ENCODE measurements at places on chromosomes 4 and X.

- peak; percentile 90 for DNase-seq
These were observed at the start of gene PUDP for GRCh38 chrX:7147978-7148854. Gene PUDP, minus strand, starts transcription at chrX:7148153. Its CDS starts 40 bp downstream, at chrX:7148113.

- peak; percentile 67 for DNase-seq
These were observed 47.8 kb upstream of the HSD17B10 start for GRCh38 chrX:53481816-53482465.

GRCh38 chrX:153873282-153874084 is 12.5 kb downstream of the L1CAM start:
- DNase-seq = peak; percentile 88

DNA sequence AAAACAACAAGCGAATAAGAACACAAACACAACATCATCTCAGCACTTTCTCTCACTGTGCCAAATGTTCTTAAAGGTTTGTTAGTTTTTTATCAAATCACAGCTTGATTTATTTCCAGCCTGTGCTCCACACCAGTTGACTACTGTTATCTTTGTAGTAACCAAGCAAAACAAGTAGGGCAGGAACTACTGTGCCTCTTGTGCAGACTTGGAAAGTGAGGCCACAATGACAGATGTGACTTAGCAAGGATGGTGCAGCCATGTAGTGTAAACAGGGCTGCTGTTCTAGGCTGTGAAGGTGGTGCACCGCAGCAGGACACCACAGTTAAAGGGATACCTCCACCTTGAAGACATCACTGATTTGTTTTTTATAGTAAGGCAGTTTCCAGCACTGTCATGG is 170.0 kb downstream of the IL1RAPL1 start:
- no peak for DNase-seq

GRCh38 chr4:140704964-140705363 is 51.2 kb downstream of the TBC1D9 start:
- no peak for DNase-seq

DNA sequence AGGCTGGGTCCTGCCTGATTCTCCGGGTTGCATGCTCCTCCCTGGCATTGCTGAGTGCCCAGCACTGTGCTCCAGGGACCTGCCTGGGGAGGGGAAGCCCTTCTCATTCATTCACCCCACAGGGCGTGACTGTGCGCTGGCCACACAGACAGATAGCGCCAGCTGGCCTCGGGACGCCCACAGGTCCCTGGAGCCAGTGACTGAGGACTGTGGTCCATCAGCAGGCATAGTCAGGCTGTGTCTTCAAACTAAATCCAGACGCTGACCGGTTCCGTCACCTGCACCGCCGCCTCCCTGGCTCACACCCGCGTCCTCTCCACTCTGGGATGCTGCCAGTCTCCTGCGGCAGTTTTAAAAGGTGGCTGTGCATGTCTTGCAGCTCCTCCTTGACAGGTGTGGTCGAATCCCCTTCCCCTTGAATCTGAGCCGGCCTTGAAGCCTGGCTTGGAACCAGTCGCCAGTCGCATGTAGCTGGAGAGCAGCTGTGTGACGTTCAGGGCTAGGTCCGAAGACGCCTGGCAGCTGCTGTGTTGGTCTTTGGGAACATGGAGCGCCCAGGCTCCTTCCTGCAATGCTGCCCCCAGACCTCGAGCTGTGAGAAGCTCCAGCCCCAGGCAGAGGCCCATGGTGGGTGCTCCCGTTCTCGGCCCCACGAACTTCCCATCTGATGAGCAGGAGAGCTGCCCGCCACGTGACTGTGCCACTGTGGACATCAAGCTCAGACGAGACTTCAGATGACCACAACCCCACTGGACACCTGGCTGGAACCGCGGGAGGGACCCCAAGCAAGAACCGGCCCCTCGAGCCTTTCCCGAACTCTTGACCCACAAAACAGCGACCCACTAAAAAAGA is 94.1 kb downstream of the ADRA2C start:
- DNase-seq = no peak

DNA sequence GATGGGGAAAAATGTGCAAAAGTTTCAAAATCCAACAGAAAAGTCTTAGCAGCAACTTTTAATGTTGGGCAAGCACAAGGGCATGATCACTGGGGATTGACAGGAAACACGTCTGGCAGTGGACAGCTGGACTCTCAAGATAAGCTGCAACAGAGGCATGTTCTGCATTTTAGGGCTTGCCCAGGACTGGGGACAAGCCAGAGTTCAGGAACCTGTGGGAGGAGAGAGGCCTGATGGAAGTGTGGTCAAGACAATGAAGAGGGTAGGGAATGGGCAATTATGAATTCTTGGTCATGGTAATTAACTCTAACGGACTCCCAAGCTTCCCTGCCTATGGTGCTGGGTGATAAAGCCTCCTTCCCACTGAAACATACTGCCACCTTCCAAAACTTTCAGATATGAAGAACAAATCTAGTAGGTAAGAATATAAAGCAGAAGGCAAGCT is 48.4 kb downstream of the ANXA3 start:
- no peak for DNase-seq

DNA sequence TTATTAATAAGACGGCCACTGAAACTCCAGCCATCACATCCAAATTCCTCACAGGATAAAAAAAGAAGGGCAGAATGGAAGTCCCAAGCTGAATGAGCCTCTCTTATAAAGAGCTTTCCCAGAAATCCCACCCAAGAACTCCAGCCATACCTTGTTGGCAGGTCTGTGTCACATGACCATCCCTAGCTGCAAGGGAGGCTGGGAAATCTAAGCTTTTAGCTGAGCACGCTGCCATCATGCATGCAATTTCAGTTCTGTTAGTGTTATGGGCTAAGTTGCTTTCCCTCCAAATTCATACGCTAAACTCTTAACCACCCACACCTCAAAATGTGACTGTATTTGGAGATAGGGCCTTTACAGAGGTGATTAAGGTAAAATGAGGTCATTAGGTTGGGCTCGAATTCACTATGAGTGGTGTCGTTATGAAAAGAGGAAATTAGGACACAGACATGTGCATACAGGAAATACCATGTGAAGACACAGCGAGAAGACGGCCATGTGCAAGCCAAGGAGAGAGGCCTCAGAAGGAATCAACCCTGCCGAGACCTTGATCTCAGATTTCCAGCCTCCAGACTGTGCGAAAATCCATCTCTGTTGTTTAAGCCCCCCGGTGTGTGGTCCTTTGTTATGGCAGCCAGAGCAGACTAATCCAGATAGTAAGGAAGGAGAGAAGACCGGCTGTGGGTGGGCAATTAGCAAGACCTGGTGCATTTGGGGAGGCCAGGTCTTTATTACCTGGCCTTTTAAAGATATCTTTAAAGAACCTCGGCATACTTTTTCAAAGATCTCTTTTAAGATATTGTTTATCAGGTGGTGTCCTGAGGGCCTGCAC is 317.6 kb downstream of the BCOR start:
- no peak for DNase-seq
